Adipocyte (in vitro differentiated cells): ENCODE measurements at places on chromosomes 4 and X.

GRCh38 chr4:61397174-61397573 is 197.0 kb downstream of the ADGRL3 start:
- DNase-seq, result peak; percentile 12

- peak; percentile 29 for DNase-seq
These were observed at the start of gene LRRC66 for GRCh38 chr4:52019936-52020657. Gene LRRC66 (minus strand): TSS chr4:52020363. CDS start chr4:52017613, 2,750 bp downstream.

DNA sequence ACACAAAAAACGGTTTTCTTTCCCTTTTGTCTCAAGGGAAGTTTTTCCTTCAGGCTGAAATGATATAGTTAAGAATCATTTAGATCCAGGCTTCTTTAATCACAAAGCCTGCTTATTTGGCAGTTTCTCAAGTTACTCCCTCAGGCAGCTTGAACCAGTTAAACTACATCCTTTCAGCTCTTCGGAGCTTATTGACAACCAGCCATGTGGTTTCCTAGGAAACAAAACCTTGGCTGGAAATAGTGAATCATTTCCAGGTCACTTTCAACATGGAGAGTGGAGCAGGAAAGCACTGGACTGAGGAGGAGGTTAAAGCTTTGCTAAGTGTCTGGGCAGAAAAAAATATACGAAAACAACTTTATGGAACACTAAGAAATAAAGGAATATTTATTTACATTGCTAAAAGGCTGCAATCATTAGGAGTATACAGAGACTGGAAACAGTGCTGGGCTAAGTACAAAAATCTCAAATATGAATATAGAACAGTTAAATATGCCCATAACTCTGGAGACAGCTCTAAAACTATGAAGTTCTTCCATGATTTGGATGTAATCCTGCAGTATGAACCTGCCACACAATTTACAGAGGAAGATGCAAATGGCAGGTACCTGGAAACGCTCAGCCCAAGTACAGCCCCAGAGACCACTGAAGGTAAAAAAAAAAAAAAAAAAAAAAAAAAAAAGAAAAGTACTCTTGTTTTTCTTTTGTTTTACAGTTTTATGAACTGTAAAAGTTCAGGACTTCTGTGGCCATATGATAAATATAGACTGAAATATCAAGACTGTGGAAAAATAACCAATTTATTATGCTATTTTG is 23.2 kb upstream of the AASDH start:
- DNase-seq, result peak; percentile 98

DNA sequence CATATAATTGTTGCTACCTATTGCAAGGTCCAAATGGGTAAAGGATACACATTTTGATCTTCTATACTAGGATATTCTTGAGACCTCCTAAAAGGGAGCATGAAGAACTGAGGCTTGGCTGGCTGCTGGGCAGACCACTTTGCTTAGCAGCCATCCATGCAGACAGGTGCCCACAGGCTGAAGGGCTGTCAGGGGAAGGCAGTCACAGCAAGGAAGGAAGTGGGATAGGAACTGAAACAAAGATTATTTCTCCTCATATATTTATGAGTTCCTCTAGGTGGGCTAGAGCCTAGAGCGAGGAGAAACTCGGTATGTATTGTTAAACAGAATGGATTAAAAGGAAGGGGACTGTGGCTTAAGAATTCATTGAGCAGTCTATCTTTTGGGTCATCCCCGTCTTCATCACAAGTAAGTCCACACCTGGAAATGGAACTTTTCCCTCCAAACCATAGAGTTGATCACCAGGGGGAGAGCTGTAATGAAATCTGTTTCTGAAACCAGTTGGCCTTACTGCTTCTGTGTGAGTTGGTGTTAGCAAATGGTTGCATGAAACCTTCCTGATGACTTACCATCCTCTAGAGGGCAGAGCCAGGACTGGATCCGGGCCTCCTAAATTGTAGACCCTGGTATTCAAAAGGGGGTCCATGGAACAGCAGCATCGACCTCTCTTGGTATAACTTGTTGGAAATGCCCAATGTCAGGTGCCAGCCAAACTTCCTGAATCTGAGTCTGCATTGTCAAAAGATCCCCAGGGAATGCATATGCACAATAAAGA is 42.3 kb downstream of the AFF2 start:
- no peak for DNase-seq

DNA sequence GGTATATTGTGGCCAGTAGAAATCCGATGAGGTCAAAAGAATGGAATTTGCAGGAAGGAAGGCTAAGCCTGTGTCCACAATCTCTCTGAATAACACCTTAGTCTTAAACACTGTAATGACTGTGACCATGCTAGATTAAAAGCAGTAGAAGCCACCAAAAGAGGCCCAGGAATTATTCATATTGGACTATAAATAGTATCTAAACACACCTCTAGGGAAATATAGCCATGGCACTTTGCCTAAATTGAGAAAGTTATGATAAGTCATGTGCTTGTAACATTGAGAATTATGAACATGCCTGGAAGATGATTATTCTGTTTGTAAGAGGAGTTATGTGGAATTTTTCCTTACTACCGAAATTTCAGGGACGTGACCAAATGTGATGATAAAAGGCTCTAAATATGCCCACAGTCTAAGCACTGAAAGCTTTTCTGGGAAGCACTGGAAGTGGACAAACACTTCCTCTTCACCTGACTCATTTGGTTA is 298.5 kb downstream of the KCTD8 start:
- DNase-seq, result peak; percentile 7

- DNase-seq, result peak; percentile 63
These were observed 62.3 kb upstream of the ADAMTS3 start for GRCh38 chr4:72631296-72631695.

- peak; percentile 68 for DNase-seq
These were observed at the start of gene TRPC3 for GRCh38 chr4:121951521-121952110. Gene TRPC3 (minus strand): TSS chr4:121952060. CDS start chr4:121951680, 380 bp downstream.

DNA sequence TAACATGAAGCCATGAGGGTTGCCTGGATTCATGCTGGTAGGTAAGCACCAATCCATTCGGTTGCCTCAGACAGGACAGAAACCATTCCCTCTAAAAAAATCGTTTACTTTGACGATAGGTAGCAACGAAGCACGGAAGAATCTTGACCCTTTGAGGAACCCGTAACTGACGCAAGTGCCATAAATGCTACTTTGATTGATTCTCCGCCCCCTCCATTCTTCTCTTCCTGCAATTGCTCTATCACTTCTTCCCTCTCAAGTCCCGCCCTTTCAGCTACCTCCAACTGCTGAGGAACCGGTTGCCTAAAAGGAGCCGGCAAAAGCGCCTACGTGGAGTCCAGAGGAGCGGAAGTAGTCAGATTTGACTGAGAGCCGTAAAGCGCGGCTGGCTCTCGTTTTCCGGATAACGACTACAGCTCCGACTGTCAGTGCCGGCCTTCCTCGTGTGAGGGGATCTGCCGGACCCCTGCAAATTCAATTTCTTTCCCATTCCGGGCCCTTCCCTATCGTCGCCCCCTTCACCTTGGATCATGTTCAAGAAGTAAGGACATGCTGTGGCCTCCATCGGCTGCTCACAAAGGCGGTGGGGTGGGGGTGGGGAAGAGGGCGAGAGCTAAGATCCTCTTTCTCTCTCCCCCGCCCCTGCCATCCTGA is at the start of gene MCTS1:
Gene MCTS1 (plus strand): TSS at position 395 of the 654 bp plus-strand sequence. CDS start 136 bp downstream, at position 531.
- DNase-seq, result peak; percentile 89

DNA sequence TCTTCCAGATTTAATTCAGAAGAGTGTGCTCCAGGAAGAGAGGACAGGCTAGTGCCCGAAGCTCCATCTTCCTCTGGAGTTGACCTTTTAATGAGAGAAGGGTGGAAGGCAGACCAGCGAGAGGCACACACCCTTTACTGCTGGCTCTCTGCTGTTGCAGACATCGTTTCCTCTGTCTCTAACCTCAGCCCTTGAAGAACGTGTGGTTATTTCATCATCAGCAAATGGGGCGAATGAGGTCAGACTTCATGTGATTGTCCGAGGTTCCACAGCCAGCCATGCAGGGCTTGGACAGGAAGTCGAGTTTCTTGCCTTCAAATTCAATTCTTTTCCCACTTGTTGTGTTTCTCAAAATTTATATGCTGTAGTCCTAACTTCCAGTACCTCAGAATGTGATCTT is 155.2 kb upstream of the MSX1 start:
- DNase-seq, result no peak

- DNase-seq, result no peak
These were observed 355.7 kb upstream of the NOCT start for GRCh38 chr4:138659812-138660316.

DNA sequence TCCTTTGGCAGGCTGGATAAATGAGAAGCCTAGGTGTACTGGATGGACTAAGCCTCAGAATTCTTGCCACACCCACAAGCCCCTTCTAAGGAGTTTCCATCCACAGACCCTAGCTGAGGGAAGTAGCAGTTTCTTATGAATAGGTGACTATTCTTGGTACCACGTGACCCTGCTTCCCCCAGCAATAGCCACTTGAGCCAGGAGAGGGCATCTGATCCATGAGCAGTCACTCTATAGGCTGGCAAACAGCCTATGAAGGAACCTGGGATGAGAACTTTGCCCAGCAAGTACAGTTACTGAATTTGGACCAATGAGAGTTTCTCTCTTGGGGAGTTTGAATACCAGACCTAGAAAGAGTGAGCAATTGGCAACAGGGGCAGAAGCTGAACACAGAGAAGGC is 84.0 kb downstream of the RTL9 start:
- DNase-seq, result no peak

- no peak for DNase-seq
These were observed 192.7 kb downstream of the RCHY1 start for GRCh38 chr4:75321484-75321883.

- peak; percentile 91 for DNase-seq
These were observed 918 bp upstream of the FGFRL1 start for GRCh38 chr4:1010395-1011021.

GRCh38 chr4:123867910-123868587 is 471.5 kb downstream of the SPRY1 start:
- DNase-seq, result peak; percentile 45

DNA sequence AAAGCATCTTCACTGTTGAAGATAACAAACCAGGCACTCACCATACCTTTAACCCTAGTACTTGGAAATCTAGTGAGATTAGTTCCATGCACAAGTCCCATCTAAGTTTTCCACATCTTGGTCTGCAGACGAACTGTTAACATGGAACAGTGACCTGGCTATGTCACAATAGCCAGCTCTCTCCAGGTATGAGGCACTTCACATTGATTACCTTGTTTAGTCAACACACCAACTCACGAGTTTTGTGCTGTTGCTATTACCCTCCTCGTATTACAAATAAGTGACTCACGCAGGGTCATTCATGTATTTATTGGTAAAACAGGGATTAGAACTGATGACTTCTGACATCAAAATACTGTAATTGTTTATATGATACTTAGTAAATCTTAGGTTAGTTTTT is 36.4 kb upstream of the FRAS1 start:
- DNase-seq, result no peak

GRCh38 chrX:149909324-149910177 is 19.8 kb upstream of the HSFX4 start:
- DNase-seq, result no peak

GRCh38 chr4:186019269-186019668 is 49.7 kb upstream of the TLR3 start:
- no peak for DNase-seq

GRCh38 chr4:128606173-128606572 is 203.3 kb upstream of the JADE1 start:
- DNase-seq, result no peak

DNA sequence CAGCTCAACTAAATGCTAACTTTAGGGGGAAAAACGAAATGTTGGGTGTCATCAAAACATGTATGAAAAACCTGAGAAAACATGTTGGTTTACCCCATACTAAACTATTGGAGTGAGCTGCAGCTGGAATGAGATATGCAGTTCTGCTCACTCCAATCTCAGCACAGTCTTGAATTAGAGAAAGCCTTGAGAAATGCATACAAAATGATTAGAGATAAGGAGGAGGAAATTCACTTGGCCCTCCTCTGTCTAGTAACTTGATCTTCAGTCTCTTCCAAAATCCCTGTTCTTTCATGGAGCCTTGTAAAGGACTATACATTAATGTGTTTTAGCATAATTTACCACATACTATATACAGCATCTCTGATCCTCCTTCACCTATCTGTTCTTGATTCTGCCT is 3.2 kb upstream of the LRCH2 start:
- DNase-seq, result peak; percentile 26

GRCh38 chrX:113157496-113157895 is 316.9 kb upstream of the AMOT start:
- DNase-seq, result no peak

DNA sequence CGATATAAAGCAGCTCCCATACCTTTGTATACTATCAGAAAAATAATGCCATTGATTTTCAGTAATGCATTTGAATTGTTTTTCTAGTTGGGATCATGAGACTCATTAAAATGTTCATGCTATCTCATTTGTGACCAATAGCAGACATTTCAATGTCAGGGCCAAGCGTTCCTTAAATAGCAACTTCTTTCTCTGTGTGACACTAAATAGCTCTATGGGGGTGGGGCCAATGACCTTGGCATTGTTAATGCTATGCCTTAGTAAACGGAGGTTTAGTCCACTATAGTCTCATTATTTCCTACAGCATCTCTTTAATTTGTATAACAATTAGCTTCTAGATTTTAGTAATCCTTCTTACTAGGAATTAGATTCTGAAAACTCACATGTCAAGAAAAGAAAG is 48.6 kb upstream of the ARHGAP24 start:
- DNase-seq, result no peak

GRCh38 chr4:113009461-113009860 is 40.0 kb upstream of the ANK2 start:
- DNase-seq, result peak; percentile 34

GRCh38 chr4:173943547-173943946 is 339.9 kb downstream of the FBXO8 start:
- no peak for DNase-seq

DNA sequence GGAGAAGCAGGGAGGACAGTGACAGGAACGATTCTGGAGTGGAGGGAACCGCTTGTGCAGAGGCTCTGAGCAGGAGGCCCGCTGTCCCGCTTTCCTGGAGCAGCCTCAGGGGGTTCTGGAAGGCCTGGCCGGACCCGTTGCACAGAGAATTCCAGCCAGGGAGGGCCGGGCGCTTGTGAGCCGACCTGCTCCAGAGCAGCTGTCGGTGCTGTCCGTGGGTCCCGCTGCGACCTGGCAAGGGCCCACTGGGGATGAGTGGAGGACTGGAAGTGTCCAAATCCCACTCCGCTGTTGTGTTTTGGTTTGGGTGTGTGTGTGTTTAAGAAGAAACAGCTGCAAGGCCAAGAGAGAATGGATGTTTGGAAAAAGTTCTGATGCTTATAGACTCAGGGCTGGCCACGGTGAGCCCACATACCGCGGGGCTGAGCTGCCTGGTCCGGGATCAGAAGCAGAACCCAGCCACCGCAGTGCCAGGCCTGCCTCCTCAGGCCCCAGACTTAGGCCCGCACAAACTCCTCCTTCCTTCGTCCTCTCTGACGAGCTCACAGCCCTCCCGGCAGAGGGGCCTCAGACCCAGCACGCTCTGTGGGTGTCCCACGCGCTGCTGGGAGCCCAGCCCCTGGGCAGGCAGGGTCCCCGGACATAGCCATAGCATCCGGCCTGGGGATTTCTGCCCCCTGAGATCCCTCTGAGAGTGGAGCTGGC is 73.9 kb downstream of the HTRA3 start:
- DNase-seq, result no peak

GRCh38 chr4:119781044-119781443 is 152.4 kb upstream of the PDE5A start:
- DNase-seq, result no peak

DNA sequence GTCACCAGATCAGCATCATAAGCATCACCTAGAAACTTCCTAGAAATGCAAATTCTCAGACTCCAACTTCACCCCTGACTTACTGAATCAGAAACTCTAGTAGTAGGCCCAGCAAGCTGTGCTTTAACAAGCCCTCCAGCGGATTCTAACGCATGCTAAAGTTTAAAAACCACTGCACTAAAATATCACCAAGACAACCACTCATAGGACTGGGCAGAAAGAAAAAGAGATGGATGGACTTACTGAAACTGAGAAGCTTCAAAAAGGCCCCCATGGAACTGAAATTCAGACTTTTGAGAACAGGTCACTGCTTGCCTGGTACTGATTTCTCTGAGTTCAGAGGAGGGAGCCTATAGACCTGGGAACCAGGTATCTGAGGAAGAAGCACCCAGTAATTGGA is 40.1 kb downstream of the FAM241A start:
- DNase-seq, result no peak
